Liver (tissue), 10 donors: ENCODE measurements at places on chromosomes 2 and 18.

DNA sequence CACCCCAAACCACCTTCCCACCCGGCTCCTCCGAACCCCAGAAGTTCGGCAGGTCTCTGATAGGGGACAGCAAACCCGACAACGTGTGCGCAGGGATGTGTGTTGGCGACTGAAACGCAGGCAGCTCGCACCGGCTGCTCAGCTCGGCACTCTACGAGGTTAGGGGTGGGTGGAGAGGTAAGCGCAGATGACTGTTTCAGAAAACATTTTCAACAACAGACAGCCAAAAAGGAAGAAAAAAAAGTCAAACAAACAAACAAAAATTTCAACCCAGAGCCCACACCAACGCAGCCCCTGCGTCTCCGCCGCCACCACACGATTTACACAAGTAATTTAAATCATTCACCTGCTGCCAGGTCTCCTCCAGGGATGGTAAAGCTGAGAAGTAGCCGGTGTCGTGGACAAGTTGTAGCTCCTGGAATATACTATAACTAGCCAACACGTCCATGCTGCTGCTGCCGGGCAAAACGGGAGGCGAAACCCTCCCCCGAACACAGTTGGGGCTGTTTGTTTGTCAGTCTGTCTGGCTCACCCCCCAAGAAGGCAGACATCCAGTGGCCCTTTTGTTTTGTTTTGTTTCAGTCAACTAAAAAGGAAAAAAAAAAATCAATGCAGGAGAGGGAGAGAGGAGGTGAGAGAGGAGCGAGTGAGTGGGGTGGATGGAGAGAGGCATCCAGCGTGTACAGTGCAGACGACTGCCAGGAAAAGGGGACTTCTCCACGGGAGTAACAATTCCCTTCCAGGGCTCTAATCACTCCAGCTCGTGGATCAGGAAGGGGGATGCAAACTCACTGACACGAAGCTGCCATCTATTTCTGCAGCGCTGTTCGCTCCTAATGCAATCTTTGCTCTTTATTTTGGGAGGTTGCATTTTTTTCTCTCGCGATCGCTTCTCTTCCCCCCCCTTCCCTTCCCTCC lies at the start of gene KLF7:
Gene KLF7 (minus strand): TSS at position 828 of the 918 bp plus-strand sequence. CDS start 380 bp downstream, at position 448.
- DNase-seq, result peak; percentile 44

- peak; percentile 89 for DNase-seq
These were observed at the start of gene GCFC2 for GRCh38 chr2:75710577-75711253. Gene GCFC2, minus strand, starts transcription at chr2:75710915. Its CDS starts 60 bp downstream, at chr2:75710855.

GRCh38 chr2:189236066-189236465 lies 56.5 kb upstream of the COL5A2 start:
- no peak for DNase-seq

DNA sequence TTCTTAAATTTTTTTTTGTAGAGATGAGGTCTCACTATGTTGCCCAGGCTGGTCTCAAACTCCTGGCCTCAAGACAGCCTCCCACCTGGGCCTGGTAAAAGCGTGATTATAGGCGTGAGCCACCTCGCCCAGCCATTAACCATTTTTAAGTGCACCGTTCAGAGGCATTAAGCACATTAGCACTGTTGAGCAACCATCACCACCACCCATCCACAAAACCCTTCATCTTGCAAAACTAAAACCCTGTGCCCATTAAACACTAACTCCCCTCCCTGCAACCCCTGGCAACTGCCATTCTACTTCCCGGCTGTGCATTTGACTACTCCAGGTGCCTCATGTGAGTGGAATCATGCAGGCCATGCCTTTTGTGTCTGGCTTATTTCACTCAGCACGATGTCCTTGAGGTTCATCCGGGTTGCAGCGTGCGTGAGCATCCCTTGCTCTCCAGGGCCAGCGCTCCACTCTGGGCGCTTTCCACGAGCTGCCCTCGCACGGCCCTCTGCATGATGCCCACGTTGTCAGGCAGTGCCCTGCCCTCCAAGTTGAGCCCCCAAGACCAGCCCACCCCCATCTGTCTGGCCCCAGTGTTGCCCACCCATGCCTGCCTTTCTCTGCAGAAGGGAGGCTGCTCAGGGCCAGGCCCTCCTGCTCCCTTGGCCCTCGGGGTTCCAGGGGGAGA lies 63.0 kb upstream of the GLI2 start:
- DNase-seq, result no peak

- DNase-seq, result no peak
These were observed 41.4 kb upstream of the ITGB6 start for GRCh38 chr2:160241251-160242137.

DNA sequence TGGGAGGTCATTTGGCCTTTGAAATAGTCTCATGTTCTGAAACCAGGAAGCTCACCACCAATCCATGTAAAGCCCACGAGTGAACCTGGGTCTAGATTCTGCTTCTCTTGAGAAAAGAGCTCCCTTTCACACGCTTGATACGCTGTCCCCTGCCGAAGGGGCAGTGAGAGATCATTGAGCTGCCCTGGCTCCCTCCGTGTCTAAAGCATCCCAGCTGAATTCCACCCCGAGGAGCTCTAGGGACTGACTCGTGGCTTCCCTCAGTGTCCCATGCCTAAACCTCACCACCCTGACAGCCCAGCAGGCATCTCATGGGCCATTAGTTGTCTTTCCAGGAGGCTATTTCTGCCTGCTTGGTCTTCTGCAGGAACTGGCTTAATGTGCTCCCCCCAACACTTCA lies 68.6 kb downstream of the COL6A3 start:
- DNase-seq, result no peak

DNA sequence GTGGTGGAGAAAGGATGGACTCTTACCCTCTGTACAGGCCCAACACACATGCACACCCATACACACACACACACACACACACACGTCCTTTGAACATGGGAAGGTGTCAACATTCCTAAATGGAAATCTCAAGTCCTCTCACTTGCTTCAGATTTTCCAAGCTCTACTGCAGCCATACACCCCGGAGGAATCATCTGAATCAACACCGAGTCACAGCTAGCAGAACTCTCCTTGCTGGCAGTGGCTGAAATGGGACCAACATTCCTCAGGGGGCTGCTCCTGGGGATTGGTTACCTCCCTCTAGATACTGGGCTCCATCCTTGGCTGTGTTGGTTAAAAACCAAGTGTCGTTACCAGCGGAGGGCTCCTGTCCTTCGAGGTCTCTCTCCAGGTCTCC lies 112.7 kb downstream of the BCL11A start:
- no peak for DNase-seq

DNA sequence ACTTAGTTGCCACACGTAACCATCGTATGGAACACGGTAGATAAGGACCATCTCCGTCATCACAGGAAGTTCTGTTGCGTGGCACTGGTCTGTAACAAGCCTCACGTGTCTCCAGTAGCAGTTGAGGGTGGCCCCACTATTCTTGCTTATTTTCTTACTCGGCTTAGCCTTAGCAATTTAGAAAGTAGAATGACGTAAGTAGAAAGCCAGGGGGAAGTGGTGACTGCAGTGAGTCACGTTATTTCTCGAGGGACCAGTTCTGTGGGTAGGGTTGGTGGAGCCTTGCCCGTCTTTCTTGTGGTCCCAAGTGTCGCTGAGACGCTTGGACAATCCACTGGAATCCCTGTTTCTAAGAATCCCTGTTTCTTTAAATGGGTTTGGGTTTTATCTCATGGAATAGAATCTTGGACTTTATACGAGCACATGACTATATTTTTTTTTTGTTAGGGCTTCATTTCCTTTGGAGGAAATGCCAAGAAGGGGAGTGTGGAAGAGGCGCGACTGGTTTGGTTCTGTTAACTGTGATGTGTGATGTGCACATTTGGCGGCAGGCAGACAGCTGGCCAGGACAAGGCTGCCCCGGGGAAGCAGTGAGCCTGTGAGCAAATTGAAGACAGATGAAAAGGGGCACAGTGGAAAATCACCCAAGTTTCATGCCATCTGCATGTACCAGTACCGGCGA lies 96.2 kb downstream of the CABLES1 start:
- DNase-seq, result no peak

DNA sequence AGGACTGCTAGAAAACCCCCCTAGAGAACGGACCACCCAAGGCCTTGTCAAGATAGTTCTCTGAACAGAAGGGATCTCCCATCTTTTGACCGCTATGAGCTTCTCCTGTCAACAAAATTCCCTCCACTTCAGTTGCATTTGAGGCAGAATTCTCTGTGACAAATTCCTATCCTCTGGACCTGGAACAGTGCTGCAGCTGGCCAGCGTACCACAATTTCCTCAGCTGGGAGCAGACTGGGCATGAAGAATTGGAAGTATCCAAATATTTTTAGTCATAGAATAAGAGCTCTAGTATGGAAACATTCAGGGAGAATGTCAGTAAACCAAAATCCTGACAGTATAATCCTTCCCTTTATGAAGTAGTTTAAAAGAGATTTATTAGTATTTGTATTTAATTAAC lies 147.1 kb upstream of the BOD1L2 start:
- DNase-seq, result no peak

DNA sequence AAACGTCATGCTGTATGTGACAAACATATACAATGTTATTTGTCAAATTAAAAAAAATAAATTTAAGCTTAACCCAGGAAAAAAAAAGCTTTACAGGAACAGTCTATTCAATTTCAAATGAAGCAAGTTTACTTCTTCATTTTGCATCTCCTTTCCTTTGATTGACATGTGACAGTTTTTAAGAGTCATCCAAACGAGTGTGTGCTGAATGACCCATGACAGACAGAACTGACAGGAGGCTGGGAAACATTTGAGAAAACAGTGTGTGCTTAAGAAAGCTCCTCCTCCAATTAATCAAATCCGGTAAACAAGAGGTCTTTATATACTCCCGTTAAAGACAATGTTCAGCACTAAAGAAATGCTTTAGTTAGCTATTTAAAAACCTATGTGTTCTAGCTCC lies 177.7 kb downstream of the SRBD1 start:
- DNase-seq, result no peak

GRCh38 chr2:4354678-4355077 lies 651.3 kb downstream of the DCDC2C start:
- no peak for DNase-seq

- DNase-seq, result no peak
These were observed 104.4 kb downstream of the POLR1A start for GRCh38 chr2:86001326-86001725.
